ENCODE measurements at places on chromosomes 2 and 18. TPM values are rescaled to one million over a fixed set of nuclear protein-coding genes. Genes with fewer than 3 reads are reported as not detected.

Gene NPAS2
- 21.7 TPM for total RNA-seq

Gene RAB6C
- total RNA-seq = not detected

Gene DNAH7
- total RNA-seq = not detected

Gene LDAH
- 16.4 TPM for total RNA-seq

Gene DSG3
- total RNA-seq = not detected

Gene TMEM200C
- not detected for total RNA-seq

Gene XDH
- not detected for total RNA-seq

Gene FEV
- not detected for total RNA-seq

Gene NEU2
- not detected for total RNA-seq

Gene CCDC141
- 0.13 TPM for total RNA-seq

Gene PECR
- 8.0 TPM for total RNA-seq

Gene FAM228A
- 2.4 TPM for total RNA-seq

Gene CTDSP1
- total RNA-seq = 66.5 TPM

Gene EMILIN1
- total RNA-seq = 7.2 TPM

Gene EML6
- 0.89 TPM for total RNA-seq

Gene CLEC4F
- 0.10 TPM for total RNA-seq

Gene CPLX4
- total RNA-seq = not detected

Gene NTSR2
- total RNA-seq = not detected

Gene CHRND
- total RNA-seq = not detected

Gene KYNU
- 7.9 TPM for total RNA-seq

Gene SKOR2
- total RNA-seq = not detected

Gene ZNF521
- 18.1 TPM for total RNA-seq

Gene ZAP70
- total RNA-seq = 0.53 TPM

Gene OR6B2
- total RNA-seq = not detected

Gene PIEZO2
- total RNA-seq = 9.5 TPM

Gene MAPK4
- total RNA-seq = not detected

Gene ACVR1C
- not detected for total RNA-seq

Gene TRABD2A
- total RNA-seq = 0.60 TPM

Gene ARHGEF33
- total RNA-seq = 0.07 TPM

Gene ABCB11
- 0.05 TPM for total RNA-seq

Gene MYL12B
- total RNA-seq = 672 TPM

Gene MTERF4
- total RNA-seq = 14.1 TPM

Gene GALR1
- total RNA-seq = not detected

Gene GCKR
- 3.7 TPM for total RNA-seq

Gene CGREF1
- 1.5 TPM for total RNA-seq

Gene NT5DC4
- total RNA-seq = not detected

Gene TBR1
- not detected for total RNA-seq

Gene DCAF17
- total RNA-seq = 10.1 TPM

Gene COL6A3
- total RNA-seq = 4.3 TPM

Measured in mammary microvascular endothelial cell (primary cell).